Stimulated activated CD8-positive, alpha-beta memory T cell treated with anti-CD3 and anti-CD28 coated beads, Interleukin-4, amount 100 ng/mL, for 1 hour (primary cell): ENCODE measurements at places on chromosomes 5 and 9.

GRCh38 chr9:88011005-88011766 lies 36.9 kb upstream of the CDK20 start:
- no peak for DNase-seq

DNA sequence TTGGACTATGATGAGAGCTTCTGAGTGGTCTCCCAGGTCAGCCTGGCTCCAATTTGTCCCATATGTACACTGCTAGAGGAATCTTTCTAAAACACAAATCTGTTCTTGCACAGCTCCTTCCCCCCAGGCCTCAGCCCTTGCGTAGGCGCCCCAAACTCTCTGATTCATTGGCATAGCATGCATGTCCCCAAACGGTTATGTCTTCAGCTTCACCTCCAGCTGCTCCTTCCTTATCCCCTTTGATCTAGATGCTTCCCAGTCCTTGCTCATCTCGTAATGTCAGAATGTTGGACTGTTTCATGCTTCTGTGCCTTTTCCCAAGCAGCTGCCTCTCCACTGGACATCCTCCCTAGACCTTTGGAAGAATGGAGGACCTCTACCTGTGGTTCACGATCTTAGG lies 60.1 kb upstream of the BASP1 start:
- DNase-seq: no peak

GRCh38 chr5:68534956-68535520 lies 319.5 kb downstream of the PIK3R1 start:
- no peak for DNase-seq

DNA sequence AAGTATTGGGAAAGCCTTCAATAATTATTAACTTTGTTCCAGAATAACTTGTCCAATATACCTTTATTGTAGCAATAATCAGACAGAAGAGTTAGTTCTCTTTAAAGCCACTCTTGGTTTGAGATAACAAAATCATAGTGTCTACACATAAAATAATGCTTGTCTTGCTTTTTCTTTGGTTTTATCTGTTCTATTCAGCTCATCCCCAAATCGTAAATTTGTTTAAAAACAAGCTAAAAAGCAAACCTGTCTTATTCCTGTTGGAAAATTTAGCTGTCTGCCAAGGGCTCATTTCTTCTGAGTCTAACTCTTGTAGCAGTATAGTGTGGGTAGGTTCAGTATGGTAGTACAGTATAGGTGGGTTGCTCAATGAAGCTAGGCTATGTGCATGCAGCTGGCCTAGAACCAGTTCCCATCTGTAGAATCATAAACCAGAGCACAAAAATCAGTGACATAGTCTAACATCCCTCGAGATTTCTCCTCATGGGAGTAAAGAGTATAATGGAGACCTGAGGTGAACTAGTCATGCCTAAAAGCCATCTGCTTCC lies 17.9 kb upstream of the APBA1 start:
- DNase-seq: no peak

DNA sequence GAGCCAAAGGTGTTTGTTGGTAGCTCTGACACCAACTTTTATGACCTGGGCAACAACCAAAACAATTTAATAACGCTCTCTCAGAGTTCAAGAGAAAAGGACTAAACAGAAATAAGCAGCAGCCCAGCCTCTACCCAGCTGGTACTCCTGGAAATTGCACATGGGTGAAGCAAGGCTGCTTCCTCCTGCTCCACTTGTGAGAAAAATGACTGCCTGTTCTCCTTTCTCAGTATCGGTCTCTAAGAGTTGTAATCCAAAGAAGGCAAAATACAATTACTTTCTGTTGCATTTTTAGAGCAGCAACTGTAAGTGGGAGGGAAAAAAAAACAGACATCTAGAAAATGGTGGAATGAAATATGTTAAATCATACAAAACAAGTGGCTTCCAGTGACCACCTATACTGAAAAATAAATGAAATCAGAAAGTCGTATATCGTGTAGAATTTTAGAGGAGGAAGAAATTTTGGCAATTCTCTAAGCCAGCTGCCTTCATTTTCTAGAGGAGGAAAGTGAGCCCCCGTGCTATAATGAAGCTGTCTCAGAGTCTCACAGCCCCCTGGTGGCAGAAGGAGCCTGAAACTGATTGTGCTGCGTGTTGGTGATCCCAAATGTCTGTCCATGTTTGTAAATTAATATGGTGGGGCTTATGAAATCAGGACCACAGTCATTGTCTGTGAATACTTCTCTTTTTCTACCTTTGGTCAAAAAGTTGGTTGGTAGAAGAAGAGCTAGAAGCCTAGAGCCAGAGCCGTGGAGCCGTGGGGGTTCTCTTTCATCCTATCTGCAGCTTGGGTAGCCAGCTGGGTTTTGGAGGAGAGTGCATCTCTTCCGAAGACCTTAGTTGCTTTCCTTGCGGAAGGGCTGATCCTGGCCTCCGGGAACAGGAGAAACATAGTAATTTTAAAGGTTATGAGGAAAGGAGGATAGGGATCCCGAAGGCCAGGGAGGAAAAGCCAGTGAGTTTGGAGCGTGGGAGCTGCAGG lies 139.9 kb downstream of the PIP5K1B start:
- no peak for DNase-seq

DNA sequence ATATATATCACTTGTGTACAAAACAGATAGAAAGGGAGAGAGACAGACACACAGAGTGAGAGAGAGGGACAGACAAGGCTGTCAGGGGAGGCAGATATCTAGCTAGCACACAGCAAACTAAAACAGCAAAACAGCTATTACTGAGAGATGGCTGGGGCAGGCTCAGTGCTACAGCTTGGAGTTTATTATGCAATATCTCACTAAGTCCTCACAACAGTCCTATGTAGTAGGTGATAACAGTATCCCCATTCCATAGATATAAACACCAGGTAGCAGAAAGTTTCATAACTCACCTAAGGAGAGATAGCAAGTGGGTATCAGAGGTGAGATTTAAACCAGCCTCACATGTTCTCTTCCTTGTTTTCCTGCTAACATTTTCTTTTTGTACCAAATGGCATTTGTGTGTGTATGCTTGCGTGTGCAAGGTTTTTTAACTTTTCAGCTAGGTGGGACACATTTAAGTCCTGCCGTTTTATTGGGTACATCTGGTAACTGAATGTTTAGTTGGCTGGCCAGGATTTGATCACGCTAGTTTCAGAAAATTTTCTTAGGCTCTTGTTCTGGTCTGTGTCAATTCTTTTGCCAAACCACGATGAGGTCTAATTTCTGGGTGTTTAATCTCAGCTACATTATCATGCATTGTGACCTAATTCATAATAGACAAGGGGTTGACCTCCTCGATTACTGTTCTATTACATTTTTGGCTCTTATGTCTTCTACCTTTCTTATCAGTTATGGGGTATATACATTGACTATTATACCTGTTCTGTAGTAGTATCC lies 105.1 kb downstream of the LMNB1 start:
- no peak for DNase-seq

DNA sequence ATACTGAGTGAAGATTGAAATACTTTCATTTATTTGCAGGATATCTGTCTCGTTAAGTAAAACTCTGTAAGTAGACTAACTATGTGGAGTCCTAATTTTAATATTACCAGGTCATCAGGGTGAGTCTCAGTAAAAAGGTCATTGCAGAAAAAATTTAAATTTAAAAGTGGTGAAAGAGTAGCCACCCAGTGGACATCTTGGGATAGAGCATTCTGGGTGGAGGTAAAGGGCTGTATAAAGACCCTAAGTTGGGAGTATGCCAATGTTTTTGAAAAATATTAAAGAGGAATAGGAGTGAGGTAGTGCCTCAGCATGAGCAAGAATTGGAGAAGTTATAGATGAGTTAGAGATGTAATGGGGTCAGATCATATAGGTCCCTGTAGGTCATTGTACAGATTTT lies 145.5 kb downstream of the HMHB1 start:
- DNase-seq: no peak

DNA sequence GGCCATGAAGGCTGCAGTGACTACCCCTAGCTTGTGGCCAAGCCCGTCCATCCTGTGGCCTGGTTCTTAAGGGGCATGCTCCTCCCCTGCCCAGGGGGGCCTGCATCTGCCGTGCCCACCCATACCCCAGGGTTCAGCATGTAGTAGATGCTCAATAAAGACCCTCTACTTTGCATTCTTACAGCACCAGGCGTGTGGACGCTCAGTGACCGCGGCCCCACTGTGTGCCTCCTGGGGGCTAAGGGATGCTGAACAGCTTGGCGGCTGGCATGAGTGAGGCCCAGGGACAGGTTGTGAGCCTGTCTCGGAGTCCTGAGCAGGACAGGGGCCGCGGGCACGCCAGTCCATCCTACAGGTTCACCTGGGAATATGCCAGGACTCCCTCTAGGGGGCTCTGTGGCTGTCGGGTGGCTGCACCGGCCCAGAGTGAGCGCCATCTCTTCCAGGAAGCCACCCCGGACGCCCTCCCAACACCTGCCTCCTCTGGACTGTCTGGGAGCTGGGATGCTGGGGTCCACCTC lies 9.1 kb downstream of the NOTCH1 start:
- no peak for DNase-seq

- DNase-seq: peak; percentile 57
These were observed 39.5 kb upstream of the GLIS3 start for GRCh38 chr9:4339357-4339756.

- DNase-seq: no peak
These were observed 21.5 kb downstream of the SKP2 start for GRCh38 chr5:36173426-36173825.

- DNase-seq: no peak
These were observed 43.0 kb upstream of the PPP2CA start for GRCh38 chr5:134268919-134269318.

- no peak for DNase-seq
These were observed 19.3 kb upstream of the ORM1 start for GRCh38 chr9:114303571-114303970.

GRCh38 chr5:18652404-18653215 lies 1018.4 kb downstream of the TAF11L14 start:
- no peak for DNase-seq

DNA sequence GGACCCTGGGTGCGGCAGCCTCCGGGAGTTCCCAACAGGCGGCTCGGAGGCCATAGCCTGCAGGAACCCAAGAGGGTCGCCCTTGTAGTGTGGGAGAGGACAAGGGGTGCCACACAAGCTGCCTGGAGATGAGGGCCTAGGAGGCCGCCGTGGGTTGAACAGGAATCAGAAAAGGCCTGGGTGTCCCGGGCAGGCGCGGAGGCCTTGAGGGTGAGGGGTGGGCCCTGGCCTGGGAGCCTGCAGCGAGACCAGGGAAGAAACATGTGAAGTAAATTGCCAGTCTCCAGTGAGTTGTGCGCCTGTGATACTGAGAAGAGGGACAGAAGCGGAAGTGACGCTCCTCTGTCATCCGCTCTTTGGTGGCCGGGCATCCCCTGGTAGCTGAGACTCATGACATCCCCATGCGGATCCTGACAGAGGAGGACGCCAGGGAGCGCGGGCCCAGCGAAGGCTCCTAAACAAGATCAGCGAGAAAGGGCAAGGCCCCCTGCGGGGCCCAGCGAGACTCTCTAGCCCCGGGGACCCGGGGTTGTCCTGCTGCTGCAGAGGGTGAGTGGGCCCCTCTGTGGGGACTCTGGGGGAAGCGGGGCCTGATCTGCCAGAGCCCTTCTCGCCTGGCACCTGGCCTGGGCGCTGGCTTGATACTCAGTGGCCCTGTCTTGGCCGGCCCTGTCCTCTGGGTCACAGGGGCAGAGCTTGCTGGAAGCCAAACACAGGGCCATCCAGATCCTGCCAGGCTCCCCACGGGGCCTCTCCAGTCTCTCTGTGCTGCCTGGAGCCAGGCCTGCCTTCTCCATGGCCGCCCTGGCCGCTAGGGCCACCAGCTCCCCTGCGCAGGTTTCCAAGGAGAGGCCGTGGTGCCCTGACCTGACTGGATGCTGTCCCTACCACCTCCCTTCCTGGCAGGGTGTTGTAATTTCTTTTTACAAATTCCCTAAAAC lies 788.4 kb downstream of the TLE4 start:
- no peak for DNase-seq

GRCh38 chr9:8186560-8186959 lies 387.0 kb upstream of the DMAC1 start:
- no peak for DNase-seq

DNA sequence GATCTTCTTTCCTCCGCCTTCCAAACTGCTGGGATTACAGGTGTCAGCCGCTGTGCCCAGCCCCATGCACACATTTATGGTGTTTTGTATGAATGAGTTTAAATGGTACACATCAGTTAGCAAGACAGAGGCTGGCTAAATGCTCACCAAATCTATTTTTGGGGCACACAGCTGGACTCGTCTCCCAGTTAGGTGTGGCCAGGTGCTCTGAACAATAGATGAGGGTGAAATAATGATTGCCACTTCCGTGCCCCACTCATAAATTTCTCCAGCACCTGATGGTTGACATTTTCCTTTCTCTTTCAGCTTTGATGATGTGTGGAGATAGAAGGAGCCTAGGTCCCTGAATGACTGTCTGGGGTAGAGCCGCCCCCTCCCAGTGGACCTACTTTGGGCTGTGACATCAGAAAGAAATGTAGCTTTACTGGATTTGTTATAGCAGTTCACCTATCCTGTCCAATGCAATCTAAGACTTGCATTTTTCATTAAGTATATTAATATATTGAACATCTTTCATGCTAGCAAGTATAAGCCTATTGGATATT lies 8.6 kb upstream of the RAPGEF1 start:
- no peak for DNase-seq

DNA sequence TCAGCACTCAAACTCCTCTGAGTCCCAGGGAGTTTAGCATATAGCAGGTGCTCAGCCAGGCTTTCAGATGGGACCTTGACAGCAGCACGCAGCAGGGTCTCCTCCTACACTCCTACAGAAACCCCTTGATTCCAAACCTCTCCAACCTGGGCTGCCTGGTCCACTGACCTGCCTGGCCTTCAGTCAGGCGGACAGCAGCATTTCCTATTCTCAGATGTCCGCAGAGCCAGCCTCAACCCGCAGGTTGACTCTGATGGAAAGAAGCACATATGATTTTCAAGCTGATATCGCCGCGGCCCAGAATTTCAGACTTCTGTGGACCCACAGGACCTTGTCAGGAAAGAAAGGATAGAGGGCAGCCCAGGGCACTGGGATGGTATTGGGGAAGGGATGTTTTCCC lies 5.3 kb upstream of the SLC25A48 start:
- no peak for DNase-seq

- DNase-seq: no peak
These were observed 503.4 kb downstream of the NFIB start for GRCh38 chr9:13810510-13810909.

DNA sequence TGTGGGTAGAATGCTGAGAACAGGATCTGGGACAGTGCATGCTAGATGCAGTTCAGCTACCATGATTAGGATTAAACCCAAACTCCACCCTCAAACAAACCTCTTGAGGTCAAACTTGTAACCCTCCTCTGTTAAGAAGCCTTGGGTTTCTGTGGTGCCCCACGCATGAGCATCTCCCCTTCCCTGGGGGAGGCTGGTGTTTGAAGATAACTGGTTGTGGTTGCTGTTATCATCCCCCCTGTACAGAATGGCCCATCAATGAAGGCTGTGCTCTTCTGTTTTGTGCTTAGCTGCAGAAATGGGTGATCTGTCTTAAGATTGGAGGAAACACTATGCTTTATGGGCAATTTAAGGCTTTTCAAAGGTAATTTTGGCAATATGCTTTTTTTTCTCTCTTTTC lies 4.4 kb upstream of the DAB2IP start:
- DNase-seq: no peak

GRCh38 chr5:60161340-60161934 lies 267.9 kb upstream of the PDE4D start:
- DNase-seq: no peak

GRCh38 chr9:99497641-99498040 lies 275.6 kb downstream of the SEC61B start:
- no peak for DNase-seq

- no peak for DNase-seq
These were observed 25.6 kb downstream of the ABL1 start for GRCh38 chr9:130860458-130861316.
